Activated naive CD4-positive, alpha-beta T cell treated with anti-CD3 and anti-CD28 coated beads, Interleukin-2, amount 50 U/mL, for 16 hours (primary cell): ENCODE measurements at places on chromosomes 3 and 15.

DNA sequence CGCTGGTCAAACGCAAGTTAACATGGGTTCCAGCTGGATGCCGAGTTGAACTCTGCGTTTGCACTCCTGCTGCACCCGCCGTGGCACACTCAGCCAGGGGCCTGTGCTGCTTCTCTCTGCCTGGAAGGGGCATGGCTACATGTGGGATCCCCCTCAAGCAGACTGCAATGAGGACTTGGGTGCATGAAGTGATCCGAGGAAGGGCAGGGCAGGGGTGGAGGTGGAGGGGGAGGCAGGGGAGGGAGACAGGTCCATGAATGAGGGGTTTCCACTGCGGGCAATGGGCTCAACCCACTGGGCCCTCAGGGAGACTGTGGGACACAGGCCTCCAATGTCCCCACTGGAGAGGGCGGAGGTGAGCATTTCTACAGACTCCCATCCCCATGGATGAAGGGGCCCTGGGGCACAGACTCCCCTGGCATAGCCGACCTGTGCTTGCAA, 141.6 kb upstream of the MEF2A start:
- no peak for DNase-seq

GRCh38 chr3:68045976-68046375, 391.6 kb upstream of the SUCLG2 start:
- DNase-seq = no peak

DNA sequence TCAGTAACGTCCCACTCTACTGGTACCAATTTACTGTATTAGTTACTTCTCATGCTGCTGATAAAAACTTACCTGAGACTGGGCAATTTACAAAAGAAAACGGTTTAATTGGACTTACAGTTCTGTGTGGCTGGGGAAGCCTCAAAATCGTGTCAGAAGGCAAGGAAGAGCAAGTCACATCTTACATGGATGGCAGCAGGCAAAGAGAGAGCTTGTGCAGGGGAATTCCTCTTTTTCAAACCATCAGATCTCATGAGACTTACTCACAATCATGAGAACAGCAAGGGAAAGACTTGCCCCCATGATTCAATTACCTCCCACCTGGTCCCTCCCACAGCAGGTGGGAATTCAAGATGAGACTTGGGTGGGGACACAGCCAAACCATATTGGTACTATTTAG, 908.2 kb upstream of the NR2F2 start:
- no peak for DNase-seq

DNA sequence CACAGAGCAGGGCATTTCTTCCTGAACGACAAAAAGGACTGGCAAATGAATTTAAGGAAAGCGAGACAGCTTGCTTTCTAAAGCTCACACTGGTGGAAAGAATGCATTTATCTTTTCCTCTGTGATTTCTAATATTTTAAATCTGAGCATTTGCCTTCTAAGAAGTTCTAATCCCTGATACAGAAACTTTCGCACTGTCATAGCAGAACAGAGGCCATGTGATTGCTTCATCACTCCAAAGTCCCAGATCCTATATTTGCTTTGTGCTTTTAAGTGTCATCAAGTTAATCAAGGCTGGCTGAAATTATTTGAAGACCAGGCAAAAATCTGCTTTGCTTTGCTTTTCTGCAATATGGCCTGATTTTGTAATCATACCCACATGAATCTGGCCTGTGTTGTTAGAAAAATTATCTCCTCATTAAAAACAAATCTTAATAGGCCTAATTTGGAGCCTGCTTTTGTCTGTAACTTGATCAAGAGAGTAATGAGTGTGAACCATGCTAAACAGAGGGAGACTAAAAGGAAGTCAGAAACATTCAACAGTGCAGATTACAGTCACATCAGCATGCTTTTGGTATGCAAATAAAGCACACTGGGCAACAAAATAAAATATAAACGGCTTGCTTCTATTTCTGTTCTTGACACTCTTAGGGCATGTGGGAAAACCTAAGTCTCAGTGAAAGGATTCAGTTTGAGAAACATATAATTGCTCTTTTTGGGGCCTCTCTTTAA, 178.2 kb upstream of the ADAMTS9 start:
- no peak for DNase-seq

DNA sequence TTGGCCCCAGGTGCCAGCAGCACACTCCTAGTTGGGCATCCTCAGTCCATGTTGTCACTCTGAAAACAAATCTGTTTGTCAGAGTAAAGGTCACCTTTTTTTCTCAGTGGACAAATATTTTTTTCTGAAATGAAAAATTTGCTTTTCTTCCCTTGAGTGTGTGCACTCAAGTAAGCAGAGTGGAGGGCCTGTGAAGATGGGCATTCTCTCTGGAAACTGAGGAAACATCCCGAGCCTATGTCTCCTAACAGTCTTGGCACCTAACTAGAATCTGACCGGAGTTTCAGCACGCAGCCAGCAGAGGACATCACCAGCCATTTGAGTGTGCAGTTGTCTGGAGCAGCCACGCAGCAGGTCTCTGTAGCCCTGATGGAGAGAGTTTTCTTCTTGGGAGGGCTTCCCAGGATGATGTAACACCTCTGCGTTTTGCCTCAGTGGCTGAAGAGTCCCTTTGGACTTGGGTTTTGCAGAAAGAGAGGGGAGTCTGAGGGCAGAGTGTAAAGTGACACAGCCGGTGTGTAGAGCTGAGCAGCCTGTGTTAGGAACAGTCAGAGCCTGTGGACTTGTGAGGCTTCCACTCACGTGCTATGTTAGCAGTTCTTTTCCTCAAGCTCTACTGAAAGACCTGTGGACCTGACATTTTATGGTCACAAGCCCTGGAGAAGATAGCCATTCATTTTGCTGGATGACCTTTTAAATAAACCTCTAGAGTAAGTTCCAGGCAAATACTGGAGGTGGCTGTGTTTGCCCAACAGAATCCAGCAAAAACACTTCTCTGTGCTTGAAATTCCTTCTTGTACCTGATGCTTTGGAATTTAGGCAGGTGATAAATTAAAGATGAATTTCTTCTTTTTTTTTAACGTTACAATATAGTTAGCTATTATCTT, 51.6 kb downstream of the ABHD2 start:
- no peak for DNase-seq

- no peak for DNase-seq
Measured at GRCh38 chr15:63453186-63453905, 51.0 kb upstream of the USP3 start.

GRCh38 chr3:105542282-105543019, 175.7 kb downstream of the ALCAM start:
- no peak for DNase-seq

- no peak for DNase-seq
Measured at GRCh38 chr15:60572541-60573421, 93.8 kb upstream of the ICE2 start.

DNA sequence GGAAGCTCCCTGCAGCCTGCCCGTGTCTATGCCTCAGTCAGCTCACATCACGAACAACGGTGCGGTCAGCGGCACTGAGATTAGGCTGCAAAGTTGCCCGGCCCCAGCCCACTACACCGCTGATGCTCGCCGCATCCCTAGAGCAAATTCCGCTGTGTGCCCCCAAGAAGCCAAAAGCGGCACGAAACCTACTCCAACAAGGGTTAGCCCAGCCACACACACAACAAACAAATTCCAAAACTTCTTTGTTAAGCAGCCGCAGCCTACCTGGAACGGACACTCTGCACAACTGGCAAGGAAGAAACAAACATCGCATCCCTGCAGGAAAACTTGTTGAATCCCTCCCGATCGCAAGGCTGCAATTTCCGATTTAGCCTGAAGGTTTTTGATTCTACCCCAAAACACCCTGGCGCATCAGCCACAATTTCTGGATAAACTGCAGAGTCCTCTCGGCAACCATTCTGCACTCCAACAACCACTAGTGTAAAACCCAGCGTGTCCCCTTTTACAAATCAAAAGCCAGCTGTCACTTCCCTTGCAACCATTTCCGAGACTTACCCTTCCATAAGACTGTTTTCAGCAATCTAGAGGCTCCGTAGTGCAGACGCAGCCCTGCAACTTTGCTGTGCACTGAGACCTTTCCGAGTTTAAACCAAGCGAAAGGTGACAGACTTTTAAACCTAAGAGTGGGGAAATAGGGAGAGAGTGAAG, 449 bp downstream of the ROBO1 start:
- DNase-seq = no peak

GRCh38 chr3:31129241-31129640, 234.8 kb upstream of the GADL1 start:
- DNase-seq = no peak
